ENCODE measurements at places on chromosomes 7 and 10.

GRCh38 chr10:95026461-95026860, 42.8 kb downstream of the CYP2C8 start:
- DNase-seq = no peak
- no peak overlapping the region for H3K4me3 ChIP-seq

GRCh38 chr10:33434933-33435332, 100.5 kb upstream of the NRP1 start:
- no peak overlapping the region for H3K27ac ChIP-seq
- no peak for DNase-seq
- peaks cover 25% of the 10 kb centered on the region for H3K27me3 ChIP-seq
- H3K36me3 ChIP-seq = peaks cover 3% of the 10 kb centered on the region

DNA sequence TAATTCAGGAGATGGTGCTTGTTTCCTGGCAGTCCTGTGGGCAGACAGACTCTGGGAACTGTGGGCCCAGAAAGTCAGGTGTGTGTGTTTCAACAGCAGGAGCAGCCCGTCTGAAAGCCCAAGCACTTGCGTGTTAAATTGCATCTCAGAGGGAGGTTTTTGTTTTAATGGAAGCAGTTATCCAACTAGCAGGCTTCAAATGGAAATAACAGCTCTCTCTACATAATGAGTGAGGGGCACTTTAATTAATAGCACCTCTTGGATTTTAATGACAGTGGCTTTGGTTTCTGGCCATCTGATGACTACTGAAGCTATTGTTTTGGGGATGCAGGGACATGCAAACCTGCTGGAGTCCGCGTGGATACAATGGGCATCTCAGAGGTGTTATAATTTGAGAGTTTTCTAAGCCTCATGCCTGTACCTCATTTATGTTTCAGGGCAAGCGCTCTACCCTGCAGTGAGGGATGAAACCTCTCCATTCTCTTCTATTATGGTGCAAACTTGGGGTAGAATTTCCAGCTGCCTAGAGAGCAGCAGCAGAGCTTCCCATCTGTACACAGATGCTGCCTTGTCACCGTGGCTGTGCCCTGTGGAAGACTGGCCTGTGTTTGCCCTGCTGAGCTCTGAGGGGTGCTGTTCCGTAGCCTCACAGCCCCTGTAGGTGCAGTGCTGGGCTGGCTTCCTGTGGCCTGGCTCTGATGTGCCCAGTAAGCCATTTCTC, 206.6 kb upstream of the GPR26 start:
- H3K27ac ChIP-seq = no peak overlapping the region
- no peak for DNase-seq
- H3K4me3 ChIP-seq = no peak overlapping the region
- H3K27me3 ChIP-seq = peaks cover 18% of the 10 kb centered on the region
- H3K4me1 ChIP-seq = peaks cover 4% of the 10 kb centered on the region

GRCh38 chr10:121322776-121323175, 275.5 kb downstream of the FGFR2 start:
- no peak overlapping the region for H3K4me3 ChIP-seq
- no peak for DNase-seq
- peaks cover 7% of the 10 kb centered on the region for H3K27me3 ChIP-seq
- H3K27ac ChIP-seq = no peak overlapping the region

DNA sequence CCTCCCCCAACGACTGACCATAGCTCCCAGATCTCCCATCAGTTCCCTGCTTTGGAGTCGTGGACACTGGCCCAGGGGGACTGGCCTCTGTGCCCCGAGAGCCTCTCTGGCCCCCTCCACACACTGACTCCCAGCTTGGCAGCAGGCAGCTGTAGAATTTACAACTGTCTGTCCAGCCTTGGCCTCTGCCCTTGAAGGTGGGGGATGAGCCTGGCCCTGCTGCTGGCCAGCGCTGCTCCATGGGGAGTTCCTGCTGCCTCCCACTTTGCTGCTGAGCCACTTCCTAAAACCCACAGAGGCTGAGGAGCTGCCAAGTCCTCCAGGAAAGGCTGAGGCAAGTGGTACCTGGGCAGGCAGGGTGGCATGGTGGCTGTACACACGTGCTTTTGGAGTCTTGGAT, 147.1 kb downstream of the WDR11 start:
- no peaks in the 10 kb centered on the region for H3K36me3 ChIP-seq
- H3K4me3 ChIP-seq = no peak overlapping the region
- no peak for DNase-seq
- peaks cover 3% of the 10 kb centered on the region for H3K4me1 ChIP-seq
- no peak overlapping the region for H3K27ac ChIP-seq

- no peak for DNase-seq
- peaks cover 4% of the 10 kb centered on the region for H3K36me3 ChIP-seq
- H3K4me3 ChIP-seq = peak overlapping the region; percentile 91
- H3K27me3 ChIP-seq = no peaks in the 10 kb centered on the region
- peak overlapping the region; percentile 93 for H3K27ac ChIP-seq
These were observed 25.0 kb downstream of the ZPBP start for GRCh38 chr7:50068026-50068425.

GRCh38 chr10:5631936-5632335, 34.5 kb downstream of the ASB13 start:
- H3K27me3 ChIP-seq = peaks cover 9% of the 10 kb centered on the region
- H3K27ac ChIP-seq = no peak overlapping the region
- H3K4me3 ChIP-seq = no peak overlapping the region

DNA sequence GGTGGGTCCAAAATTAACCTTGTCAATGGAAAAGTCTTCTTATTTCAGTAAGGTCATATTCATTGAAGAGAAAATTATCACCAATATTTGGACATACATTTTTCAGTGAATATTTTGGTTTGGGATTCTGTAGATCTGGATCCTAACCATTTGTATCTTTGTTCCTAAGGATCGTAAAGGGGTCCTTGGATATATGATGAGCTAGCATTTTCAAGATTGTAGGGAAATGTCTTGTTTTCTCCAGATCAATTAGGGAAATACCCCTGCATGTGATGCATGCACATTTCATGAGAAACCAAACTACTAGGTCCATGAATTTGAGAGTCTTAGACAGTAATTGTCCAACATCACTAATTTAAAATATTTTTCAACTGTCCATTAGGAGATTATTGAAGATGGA, 18.0 kb downstream of the DNTT start:
- no peak for DNase-seq
- H3K36me3 ChIP-seq = peaks cover 3% of the 10 kb centered on the region
- no peak overlapping the region for H3K27ac ChIP-seq
- H3K27me3 ChIP-seq = peaks cover 67% of the 10 kb centered on the region
- H3K4me1 ChIP-seq = no peaks in the 10 kb centered on the region

DNA sequence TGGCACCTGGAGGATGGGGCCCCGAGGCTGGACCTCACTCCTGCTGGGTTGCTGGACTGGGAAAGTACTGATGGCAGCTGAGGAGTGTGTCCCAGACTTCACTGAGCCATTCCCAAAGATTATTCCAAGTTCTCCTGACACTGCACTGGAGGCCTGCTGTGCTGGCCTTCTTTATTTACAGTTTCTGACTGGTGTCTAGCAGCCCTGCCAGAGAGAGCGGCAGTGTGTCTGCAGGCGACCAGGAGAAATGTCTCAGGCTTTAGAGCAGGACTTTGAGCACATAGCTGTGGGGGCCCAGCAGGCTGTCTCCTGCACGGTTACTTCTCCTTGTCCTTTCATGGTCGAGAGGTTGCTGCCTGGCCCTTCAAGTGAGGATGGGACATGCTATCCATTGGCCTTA, 16.1 kb downstream of the HTRA1 start:
- peaks cover 2% of the 10 kb centered on the region for H3K36me3 ChIP-seq
- no peak overlapping the region for H3K27ac ChIP-seq
- H3K27me3 ChIP-seq = peaks cover 20% of the 10 kb centered on the region
- H3K4me1 ChIP-seq = peaks cover 7% of the 10 kb centered on the region
- DNase-seq = no peak

GRCh38 chr7:16205466-16205865, 215.9 kb downstream of the CRPPA start:
- no peak overlapping the region for H3K4me3 ChIP-seq
- no peaks in the 10 kb centered on the region for H3K4me1 ChIP-seq
- H3K36me3 ChIP-seq = no peaks in the 10 kb centered on the region
- H3K27me3 ChIP-seq = no peaks in the 10 kb centered on the region

DNA sequence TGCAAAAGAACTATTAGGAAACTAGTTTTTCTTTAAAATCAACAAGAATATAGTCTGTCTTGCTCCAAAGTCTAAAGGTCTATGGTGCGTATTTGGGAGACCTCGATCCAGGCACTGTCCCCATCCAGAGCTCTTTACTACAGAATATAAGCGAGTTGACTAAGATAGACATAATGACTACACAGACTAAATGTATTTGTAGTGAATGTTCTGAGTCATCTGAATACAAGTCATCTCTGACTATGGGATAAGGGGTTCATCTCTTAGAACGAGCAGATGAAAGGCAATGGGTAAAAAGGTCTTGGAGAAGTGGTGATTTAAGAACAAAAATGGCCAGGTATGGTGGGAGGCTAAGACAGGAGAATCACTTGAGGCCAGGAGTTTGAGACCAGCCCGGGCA, 136.0 kb upstream of the RSU1 start:
- no peak overlapping the region for H3K4me3 ChIP-seq
- no peaks in the 10 kb centered on the region for H3K27me3 ChIP-seq
- DNase-seq = no peak
- no peaks in the 10 kb centered on the region for H3K36me3 ChIP-seq
- peaks cover 8% of the 10 kb centered on the region for H3K4me1 ChIP-seq
- H3K27ac ChIP-seq = peak overlapping the region; percentile 59

Data from T-helper 17 cell (primary cell).